Stimulated activated CD8-positive, alpha-beta memory T cell treated with anti-CD3 and anti-CD28 coated beads, Interleukin-4, amount 100 ng/mL, for 24 hours (primary cell): ENCODE measurements at places on chromosomes 2 and 18.

DNA sequence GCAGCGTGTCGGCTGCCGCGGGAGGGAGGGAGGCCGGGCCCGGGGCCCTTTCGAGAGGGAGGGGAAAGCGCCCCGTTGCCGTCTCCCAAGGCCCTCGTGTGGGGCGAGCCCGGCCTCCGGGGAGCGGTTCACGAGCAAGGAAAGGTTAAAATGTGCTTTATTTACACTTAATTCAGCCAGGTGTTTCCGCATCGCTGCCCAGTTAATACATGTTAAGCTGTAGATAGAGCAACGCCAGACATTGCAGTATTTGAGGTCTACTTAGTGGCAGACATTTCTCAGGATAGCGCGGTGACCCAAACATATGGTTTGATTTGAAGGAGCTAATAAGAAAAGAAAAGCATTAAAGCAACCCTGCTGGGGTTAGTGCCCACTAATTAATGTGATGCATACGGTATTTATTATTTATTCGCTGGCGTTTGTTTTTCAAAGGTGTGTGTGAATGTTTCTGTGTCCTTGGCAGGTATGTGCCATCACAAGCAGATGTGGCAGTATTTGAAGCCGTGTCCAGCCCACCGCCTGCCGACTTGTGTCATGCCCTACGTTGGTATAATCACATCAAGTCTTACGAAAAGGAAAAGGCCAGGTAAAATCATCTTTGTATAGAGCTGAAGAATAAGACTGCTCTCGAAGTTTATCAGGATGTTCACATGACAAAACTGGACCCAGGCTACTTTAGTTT lies 571 bp downstream of the EEF1B2 start:
- DNase-seq: no peak

- DNase-seq: no peak
These were observed 2.4 kb downstream of the ERBB4 start for GRCh38 chr2:212535996-212536816.

DNA sequence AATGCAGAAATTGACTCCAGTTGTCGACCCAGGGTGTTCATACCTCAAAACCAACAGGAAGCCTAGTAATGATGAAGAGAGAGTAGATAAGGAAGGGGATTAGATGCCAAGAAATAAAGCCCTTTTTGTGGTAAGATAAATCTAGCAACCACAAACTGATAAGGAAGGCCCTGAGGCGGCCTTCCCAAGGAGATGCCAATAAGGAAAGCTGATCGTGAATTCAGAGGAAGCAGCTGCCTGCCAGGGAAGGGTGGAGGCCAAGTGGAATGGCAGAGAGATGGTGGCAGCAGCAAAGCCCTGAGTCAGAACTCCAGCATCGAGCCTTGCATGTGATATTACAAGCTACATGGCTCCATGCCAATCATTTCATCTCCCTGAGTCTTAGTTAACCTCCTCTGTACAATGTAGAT lies 126.3 kb downstream of the IRS1 start:
- no peak for DNase-seq

DNA sequence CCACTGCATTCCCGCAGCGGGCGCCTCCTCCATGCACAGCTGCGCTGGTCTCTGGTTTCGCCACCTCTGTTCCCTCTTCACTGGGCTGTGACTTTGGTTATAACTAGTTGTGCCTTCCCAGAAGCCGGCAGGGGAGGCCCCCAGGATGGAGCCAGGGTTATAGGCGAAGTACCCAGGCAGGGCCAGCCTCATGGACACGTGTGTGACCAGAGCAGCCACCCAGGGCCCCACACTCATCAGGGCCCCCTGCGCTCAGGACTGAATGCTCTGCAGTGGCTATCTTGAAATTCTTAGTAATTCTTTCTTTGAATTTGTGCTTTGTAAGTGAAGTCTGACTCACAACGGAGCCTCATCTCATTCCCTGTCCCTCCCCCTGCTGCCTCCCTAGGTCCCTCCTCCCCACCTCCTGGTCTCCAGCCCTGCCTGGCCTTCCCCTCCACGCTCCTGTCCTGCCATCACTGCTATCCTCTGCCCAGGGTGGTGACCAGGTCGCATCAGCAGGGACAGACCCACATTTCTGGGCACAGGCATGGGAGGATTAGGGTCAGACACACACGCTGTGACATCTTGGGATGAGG lies 38.1 kb upstream of the LBH start:
- no peak for DNase-seq

- no peak for DNase-seq
These were observed 35.2 kb downstream of the ZNF516 start for GRCh38 chr18:76459687-76460350.
